ENCODE measurements at places on chromosomes 11 and 22.

- peak; percentile 75 for DNase-seq
These were observed 148.5 kb downstream of the GRIK4 start for GRCh38 chr11:120660024-120660565.

DNA sequence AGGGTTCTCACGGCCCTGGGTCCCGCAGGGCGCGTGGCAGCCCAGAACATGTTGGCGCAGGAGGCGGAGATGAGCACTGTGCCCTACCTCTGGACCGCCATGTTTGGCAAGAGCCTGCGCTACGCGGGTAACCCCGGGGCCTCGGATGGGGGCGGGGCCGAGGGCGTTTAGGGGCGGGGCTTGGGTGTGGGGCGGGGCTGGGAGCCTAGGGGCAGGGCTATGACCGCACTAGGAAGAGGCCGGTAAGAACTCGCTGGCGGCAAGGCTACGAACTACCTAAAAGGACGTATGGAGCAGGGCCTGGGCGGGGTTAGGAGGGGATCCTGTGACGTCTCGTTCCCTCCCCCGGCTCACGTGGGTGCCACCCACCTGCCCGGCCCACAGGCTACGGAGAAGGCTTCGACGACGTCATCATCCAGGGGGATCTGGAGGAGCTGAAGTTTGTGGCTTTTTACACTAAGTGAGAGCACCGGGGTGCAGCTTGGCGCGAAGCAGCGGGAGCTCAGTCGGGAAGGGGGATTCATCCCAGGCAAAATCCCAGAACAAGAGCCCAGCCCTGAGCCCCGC lies 2.8 kb upstream of the LZTR1 start:
- DNase-seq = peak; percentile 85

DNA sequence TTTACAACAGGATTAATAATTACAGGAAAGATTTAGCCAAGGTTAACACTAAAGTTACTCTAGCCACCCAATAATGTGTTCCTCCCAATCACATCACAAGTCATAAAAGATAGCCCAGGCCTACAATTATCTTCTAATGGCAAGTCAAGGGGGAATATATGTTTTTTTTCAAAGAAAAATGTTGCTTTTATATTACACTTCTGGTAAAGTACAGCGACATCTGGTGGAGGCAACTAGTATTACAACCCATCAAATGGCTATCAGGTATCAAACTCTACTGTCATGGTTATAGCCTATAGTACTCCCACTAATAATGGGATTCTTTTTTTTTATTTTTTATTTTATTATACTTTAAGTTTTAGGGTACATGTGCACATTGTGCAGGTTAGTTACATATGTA lies 71.8 kb downstream of the XRRA1 start:
- no peak for DNase-seq

- no peak for DNase-seq
These were observed 304.1 kb upstream of the PITPNB start for GRCh38 chr22:28222976-28223745.

DNA sequence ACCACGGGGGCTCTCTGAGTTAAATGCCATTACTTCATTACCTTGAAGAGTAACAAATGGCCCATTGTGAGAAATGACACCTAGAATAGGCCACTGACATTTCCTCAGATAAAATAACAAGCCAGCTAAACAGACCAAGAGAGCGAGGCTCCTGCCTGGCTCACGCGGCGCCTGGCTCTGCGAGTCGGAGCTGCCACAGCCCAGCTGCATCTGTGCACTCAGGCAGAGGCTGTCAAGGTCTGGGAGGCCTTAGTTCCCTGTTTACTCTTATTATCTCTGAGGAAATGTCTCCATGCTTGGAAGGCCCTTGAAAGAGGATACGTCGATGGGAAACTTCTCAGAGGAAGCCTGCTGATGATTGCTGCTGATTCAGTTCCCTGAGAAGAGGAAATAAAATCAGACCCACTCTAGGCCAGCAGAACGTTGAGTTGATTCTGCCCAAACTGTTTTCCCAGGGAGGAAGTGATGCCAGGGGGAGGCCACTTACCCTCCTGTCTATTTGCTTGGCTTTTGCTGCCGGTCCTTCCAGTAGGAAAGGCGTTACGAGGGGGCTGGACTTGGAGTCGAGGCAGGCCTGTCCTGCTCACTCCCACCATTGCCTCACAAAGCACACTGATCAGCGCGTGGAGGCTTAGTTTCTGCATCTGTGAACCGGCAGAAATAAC lies 208.8 kb downstream of the TBC1D22A start:
- no peak for DNase-seq

DNA sequence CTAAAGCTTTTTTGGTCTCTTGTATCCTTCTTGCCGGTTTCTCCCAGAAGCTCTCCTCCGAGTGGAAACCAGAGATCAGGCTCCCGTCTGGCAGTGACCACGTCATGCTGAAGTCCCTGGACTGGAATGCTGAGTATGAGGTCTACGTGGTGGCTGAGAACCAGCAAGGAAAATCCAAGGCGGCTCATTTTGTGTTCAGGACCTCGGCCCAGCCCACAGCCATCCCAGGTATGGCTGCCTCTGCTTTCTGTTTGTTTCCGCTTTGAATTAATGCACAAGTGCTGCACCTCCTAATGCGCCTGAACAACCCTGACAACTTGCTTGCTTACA lies 54.3 kb upstream of the TTC12 start:
- DNase-seq = no peak

DNA sequence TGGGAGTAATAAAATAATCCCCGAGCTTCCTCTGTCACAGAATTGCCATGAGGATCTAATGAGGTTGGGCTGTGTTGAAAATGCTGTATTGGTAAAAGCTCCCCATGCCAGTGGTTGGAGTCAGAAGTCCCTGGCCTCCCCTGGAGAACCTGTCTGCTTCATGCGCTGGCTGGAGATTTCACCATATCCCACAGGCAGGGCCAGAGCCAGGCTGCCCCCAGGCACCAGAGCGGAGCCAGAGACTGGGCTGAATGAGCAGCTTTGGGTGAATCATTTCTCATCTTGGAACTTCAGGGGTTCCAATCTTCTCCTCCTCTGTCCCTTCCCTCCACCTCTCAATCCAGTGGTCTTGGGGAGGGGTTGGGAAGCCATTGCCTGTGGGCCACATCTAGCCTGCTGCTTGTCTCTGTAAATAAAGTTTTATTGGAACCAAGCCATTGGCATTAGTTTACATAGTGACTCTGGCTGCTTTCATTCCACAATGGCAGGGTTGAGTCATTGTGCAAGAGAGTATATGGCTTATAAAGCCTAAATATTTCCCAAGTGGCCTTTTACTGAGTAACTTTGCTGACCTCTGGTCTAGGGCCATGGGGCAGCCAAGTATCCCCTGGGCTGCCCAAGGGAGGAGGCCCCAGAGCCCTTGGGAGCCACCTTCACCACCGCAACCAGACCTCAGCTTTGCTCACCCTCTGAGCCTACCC lies 35.2 kb downstream of the LRRC10B start:
- no peak for DNase-seq

- no peak for DNase-seq
These were observed 7.3 kb downstream of the SNX19 start for GRCh38 chr11:130908770-130909625.

DNA sequence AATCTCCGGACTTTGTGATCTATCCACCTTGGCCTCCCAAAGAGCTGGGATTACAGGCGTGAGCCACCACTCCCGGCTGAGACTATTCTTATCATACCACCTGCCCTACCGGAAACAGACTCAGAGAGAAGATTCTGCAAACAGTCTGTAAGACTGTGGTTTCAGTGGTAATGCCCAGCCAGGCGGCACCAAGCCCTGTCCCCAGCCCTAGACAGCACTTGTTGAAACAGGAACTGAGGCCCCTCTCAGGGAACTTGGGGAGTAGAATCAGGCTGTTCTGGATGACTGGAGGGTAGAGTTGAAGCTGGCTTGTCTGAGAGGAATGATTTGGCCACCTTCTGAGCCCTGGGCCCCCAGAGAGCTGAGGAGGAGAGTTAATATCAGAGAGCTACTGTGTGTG lies 1.3 kb upstream of the INSC start:
- DNase-seq = no peak

GRCh38 chr11:11461473-11461872 lies 108.4 kb upstream of the CSNK2A3 start:
- DNase-seq = no peak

DNA sequence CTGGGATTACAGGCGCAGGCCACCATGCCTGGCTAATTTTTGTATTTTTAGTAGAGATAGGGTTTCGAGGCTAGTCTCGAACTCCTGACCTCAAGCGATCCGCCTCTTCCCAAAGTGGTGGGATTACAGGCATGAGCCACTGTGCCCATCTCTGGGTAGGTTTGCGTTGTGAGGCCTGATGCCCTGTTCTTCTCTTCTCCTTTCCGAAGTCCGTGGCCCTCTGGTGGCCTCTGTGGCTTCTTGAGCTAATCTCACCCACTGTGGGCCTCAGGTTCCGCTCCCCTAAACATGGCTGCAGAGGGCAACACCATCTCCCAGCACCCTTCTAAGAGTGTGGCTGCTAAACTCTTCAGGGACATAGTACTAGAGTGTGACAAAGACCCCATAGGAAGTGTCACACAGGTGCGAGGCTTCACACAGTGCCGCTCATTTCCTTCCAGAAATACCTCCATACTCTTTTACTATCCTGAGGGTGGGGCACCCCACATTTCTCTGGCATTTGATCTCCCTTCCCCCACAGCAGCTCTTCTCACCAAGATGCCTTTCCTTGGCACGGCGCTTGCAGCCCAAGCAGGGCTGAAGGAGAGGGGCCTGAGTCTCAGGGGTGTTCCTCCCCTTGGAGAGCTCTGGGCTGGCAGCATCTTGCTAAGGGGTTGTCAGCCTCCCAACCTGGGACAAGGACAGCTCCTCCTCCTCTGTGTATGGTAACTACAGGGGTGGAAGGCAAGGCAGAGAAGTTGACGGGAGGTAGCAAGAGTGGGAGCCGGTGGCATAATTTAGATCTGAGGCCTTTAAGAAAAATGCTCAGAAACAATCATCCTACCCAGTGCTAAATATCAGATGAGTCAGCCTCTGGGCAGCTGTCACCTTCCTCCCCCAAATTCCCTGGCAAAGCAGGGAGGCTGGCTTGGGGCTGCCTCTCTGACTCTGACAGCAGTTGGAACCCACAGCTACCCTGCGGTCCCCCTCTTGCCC lies 6.1 kb downstream of the THY1 start:
- peak; percentile 10 for DNase-seq

DNA sequence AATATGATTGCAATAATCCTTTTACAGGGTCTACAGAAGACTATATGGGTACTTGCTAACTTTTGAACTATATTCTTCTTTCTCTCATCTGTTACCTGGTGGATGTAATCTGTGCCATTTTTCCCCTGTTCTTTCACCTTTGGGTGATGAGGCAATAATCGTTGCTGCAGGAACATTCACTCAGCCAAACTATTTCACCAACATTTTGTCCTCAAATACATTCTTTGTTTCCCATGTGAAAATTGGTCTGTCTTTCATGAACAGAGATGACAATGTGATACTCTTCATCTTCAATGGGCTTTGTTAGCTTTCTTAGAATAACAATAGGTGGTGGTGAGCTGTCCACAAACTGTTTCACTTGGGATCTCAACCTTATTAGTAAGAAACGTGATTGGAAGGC lies 52.1 kb upstream of the CAPRIN1 start:
- DNase-seq = no peak

DNA sequence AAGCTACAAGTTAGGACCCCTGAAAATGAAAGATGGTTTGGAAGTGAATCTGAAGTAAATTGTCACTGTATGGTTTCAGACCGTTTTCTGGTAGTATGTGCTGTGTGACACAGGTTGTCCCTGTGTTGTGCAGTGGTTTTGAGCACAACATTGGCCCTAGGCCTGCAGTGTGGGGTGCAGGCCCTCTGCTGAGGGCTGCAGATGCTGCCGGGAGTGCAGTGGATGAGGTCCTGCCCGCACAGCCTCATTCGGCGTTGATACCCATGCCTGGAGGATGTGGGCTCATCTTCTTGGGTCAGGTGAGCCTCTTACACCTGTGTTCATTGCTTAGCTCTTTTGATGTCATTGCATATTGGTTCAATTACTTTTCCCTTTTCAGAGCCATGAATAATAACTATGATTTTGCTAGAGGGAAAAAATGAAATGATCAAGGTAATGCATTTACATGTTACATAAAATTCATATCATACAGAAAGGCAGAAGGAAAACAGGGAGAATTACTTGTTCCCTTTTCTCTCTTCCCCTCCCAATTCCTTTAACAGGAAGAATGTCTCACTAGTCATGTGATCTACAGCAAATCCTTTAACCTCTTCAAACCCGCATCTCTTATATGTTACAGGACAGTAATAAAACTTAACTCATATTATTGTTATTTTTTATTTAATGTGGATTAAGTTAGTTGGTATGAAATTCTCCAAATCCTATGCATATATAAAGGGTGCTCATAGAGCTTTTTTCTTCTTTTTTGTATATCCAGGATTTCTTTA lies 48.7 kb downstream of the PTPRJ start:
- no peak for DNase-seq

DNA sequence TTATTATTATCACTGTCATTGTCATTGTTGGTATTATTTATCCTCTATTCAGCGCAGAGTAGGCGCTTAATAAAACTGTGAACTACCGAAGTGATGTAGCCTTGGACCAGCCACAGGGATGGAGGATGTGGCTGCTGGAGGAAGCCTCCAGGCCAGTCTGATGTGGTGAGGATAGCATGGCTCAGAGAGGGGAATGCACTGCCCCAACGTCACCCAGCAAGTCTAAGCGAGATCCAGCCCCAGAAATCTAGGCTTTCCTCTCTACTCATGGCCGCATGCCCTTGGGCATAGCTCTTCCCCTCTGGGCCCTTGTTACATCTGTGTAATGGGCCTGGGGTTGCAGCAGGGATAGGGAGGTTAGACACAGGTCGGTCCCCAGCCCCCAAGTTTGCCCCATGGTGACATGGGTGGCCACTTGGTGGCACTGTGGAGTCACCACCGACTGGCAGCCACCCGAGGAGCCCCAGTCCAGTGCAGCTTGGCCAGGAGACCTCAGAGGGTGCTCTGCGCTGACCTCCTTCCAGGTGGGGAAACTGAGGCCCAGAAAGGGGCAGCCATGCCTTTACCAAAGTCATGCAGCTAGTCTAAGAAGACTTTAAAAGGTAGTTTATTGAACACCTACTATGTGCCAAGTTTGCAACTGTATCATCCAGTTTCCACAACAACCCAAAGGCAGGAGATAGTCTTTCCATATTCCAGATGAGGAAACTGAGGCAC lies 395.7 kb downstream of the MN1 start:
- peak; percentile 42 for DNase-seq

GRCh38 chr22:39705386-39705785 lies 134.8 kb downstream of the CACNA1I start:
- DNase-seq = no peak
